ENCODE measurements at places on chromosomes 2 and 18.
A peak's percentile ranks its signal among the peaks of the same experiment; 100 is the strongest.

- DNase-seq: peak; percentile 71
These were observed 56.9 kb downstream of the DYSF start for GRCh38 chr2:71510196-71510807.

GRCh38 chr18:45998244-45998643, 31.1 kb upstream of the EPG5 start:
- DNase-seq: no peak

DNA sequence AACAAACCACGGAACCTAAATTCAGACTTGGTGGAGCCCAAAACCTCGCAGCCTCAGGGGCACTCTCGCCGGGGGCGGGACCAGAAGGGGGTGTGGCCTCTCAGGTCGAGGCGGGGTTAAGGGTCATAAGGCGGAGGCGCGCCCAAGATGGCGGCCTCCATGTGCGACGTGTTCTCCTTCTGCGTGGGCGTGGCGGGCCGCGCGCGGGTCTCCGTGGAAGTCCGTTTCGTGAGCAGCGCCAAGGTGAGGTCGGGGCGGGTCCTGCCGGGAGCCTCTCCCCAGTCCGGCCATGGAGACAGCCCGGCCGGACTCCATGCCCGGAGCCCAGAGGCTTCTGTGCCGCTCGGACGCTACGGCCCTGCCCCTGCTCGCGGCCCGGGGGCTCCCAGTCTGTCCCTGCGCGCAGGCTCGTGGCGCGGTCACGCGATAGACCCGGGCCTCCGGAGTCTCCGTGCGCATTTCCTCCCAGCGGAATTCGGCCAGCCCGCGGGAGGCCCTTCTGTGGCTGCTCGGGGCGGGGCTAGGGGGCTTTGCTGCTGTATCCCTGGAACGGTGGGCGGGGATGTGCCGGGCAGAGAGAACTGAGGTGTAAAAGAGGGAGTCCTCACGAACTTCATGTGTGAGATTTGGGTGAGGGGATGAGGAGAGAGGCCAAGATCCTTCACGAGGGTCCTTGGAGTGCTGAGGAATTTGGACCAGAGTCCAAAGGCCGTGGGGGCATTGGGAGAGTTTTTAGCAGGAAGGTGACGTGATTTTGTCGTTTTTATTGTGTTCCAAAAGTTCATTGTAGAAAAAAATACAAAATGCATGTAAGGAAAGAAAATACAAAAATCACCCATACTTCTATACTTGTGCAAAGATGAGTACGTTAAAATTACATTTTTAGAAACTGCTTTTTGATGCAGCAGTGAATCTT, at the start of gene SMYD5:
TSS of gene SMYD5 (plus strand) at position 126 of the 916 bp plus-strand sequence. CDS start at position 148, 22 bp downstream.
- DNase-seq: peak; percentile 77

DNA sequence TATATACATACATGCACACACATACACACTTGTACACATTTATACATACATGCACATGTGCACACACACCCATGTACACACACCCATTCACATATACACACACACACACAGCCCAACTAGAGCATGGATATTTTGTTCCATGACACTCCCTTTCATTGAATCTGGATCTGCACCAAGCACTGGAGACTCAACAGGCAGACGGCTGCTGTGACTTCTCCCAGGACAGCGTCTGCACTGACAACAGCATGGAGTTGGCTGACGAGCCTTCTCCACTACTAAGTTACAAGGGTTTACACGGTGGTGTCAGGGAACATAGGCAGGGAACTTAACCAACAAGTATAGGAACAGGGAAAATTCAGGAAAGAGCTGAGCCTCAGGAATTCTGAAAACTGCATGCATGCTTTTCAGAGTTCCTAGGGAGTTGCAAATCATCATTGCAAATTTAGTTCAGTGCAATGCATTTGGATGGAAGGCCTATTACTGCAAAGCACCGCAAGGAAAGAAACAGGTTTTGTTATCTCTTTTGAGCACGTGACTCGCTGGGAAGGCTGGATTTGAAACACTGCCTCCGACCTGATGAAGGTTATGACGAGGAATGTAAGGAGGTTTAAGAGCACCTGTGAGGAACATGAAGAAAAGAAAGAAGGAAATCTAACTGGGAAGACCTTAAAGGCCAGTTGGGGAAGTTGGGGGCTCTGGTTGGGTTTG, 35.9 kb downstream of the TMEM18 start:
- no peak for DNase-seq

GRCh38 chr2:184564092-184564491, 34.2 kb upstream of the ZNF804A start:
- no peak for DNase-seq

- DNase-seq: no peak
These were observed 6.5 kb downstream of the CHRND start for GRCh38 chr2:232532419-232532818.

DNA sequence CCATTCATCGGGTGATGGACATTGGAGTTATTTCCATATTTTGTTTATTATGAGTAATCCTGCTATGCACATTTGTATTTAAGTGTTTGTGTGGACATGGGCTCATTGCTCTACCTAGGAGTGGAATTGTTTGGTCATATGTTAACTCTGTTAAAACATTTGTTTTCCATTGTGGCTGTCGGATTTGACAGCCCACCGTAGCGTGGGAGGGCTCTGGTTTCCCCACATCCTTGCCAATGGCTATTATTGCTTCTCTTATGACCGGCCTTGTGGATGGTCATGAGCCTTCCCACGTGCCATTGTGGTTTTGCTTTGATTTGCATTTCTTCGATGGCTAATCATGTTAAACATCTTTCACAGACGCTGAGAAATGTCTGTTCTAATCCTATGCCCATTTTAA, 92.0 kb downstream of the ZNF236 start:
- no peak for DNase-seq

GRCh38 chr2:64562148-64562784, 38.1 kb downstream of the AFTPH start:
- peak; percentile 20 for DNase-seq

DNA sequence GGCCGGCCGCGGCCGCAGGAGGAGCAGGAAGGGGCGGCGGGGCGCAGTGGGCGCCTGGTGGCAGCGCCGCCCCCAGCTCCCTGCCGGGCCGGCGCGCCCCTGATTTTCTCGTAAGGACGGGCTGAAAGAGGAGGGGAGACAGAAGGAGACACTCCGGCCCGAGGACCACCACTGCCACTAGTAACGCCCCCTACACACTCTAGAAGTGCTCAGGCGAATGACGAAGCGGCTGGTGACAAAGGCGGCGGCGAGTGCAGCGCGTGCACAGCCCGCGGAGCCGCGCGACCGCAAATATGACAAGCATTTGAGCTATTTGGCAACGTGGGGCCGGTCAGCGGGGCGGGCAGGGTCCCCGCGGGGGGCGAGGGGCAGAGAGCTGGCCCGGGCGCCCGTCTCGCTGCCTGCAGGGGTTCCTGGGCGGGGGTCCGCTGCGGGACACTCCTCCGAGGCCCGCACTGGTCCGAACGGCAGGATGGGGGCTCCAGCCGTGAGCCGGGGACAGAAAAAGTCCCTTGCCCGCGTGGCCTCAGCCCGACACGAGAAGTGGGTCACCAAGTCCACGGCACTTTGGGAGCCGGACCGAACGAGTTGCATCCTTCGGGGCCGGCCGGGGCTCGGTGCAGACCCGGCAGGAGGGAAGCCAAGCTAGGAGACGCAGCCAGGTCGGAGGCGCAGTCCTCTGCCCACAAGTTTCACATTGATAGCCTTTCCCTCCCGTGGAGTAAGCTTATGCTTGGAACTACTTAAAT, 524 bp upstream of the SERTAD2 start:
- DNase-seq: peak; percentile 66

DNA sequence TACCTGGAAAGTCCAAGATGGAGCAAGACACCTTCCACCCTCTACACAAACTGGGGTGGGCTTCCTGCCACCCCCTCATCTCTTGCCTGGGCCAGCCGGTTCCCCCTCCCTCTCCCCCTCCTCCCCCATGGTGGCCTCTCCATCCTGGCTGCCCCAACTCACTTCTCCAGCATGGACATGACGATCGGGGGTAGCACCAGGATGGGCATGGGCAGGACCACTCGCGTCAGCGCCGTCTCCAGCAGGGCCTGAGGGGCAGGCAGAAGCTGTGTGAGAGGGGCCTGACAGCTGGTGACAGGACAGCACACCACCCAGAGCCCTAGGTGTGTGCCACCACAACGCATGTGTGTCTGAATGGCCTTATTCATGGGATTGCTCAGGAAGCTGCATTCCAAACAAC, 51.0 kb downstream of the EMX1 start:
- no peak for DNase-seq

- no peak for DNase-seq
These were observed 24.0 kb downstream of the HS1BP3 start for GRCh38 chr2:20626698-20627513.

- DNase-seq: no peak
These were observed 172.3 kb downstream of the PID1 start for GRCh38 chr2:229098801-229099200.

Data from epithelial cell of esophagus (primary cell).